ENCODE measurements at places on chromosomes 7 and 10.

DNA sequence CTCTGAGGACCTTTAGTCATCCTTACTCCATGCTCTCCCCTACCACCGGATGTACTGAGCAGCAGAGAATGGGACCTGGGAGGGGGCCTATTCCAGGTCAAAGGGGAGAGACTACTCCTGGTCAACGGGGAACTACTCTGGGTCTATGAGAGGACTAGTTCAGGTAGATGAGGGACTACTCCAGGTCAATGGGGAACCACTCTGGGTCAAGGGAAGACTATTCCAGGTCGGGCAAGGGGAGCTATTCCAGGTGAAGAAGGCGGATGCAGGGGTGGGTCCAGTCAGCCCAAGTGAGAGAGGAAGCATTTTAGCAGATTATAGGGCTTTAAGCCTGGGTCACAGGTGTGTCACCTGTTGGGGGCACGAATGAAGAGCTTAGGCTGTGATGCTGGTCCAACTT is 35.4 kb downstream of the CCM2 start:
- no peak for DNase-seq

DNA sequence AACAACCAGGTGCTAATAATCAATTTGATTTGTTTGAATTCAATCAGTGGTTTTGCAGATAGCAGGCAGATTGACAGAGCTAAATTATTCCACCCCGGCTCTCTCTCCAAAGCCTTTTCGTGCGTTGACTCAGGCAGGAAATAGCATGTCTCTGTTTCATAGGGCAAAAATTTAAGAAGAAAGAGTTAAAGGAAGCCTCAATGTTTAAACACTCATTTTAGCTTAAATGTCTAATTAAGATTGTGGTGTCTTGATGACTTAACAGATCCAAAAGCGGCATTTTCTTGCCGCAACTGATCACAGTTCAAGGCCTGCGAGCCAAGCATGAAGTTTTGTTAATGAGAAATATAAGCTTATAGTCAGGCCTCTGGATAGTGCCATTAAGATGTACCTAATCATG is 1051.1 kb upstream of the AUTS2 start:
- no peak for DNase-seq

- DNase-seq, result no peak
Measured at GRCh38 chr10:31099664-31100063, 68.0 kb upstream of the ZNF438 start.

DNA sequence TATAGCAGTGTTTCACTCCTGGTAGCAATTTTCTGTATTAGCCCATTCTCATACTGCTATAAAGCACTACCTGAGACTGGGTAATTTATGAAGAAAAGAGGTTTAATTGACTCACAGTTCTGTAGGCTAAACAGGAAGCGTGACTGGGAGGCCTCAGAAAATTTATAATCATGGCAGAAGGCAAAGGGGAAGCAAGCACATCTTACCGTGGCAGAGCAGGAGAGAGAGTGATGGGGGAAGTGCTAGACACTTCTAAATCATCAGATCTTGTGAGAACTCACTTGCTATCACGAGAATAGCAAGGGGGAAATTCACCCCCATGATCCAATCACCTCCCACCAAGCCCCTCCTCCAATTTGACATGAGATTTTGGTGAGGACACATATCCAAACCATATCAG is 131.6 kb upstream of the EFCAB10 start:
- DNase-seq, result no peak

- no peak for DNase-seq
Measured at GRCh38 chr7:91692800-91693199, 187.7 kb downstream of the MTERF1 start.

GRCh38 chr7:55018361-55019190 is at the start of gene EGFR:
Gene EGFR, plus strand, starts transcription at chr7:55019017. Its CDS starts 261 bp downstream, at chr7:55019278.
- DNase-seq, result no peak

DNA sequence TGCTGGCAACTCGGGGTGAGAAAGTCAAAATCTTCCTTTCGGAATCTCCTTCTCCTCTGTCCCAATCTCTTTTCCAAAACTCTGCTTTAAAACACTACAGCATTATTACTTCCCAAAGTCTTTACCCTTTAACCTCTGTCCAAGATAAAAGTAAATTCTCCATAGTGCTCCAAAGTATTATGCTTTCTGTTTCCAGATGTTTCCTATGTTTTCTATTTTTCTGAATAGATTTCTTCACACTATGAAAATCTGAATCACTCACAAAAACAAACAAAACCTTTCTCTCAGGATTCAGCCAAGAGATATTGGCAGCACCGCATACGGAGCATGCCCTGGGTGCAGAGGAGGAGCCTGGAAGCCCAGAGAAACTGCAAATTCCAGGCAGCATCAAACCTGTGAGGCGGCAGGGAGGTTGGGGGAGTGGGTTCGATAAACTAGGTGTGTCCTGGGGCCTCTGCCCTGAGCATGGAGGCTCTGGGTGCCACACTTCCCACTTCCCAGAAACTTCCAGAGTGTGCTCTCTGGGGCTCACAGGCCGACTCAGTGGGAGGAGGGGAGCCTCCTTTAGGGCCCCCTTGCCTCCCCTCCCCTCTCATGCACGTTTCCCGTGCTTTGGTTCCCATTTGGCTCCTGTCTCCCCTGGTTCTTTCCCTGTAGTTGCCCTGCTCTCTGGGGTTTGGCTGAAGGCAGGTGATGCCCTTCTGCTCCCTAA is 35.6 kb downstream of the VIPR2 start:
- DNase-seq, result no peak

GRCh38 chr10:79067241-79068202 is 1.2 kb upstream of the ZMIZ1 start:
- DNase-seq, result peak; percentile 61

DNA sequence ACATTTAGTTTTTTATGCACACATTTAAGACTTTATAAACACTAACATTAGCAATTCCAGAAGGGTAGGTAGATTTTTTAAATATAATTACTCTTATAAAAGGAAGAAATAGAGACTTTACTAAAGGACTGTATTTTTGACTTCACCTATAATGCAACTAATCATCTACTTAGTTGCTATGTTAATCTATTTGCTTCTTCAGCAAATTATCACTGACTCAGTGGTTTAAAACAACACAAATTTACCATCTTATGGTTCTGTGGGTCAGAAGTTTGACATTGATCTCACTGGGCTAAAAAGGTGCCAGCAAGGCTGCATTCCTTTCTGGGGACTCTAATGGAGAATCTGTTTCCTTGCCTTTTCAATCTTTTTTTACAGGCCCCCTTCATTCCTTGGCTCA is 7.6 kb downstream of the MTERF1 start:
- no peak for DNase-seq

- DNase-seq, result no peak
Measured at GRCh38 chr10:85433248-85433647, 933.3 kb downstream of the GRID1 start.

GRCh38 chr10:76229341-76229740 is 797.9 kb downstream of the LRMDA start:
- DNase-seq, result no peak

DNA sequence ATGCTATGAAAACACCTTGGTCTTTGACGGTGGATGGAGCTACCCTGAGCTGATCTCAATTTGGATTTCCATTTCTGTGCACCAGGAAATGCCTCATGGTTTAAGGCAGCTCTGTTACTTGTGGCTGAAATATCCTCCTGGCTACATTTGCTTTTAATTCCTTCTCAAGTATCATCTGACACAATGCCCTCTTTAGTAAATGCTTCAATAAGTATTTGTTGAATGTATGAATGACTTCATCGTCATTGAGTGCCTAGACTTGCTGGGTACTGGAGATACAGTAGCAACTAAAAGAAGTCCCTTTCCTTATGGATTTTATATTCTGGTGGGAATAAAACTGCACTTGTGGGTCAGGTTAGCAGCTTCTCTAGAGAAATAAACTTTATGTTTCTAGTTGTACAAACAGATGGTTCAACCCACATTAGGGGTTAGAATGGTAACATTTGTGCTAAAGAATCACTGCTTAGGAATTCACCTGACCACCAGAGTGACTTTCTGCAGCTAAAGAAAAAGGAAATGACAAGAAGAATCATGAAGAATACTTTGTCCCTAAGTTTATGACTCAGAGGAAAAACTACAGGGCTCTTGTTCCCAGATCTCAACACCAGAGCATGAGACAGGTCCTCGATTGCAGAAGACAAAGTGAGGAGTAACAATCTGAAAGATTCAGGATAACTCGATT is 21.8 kb upstream of the SMNDC1 start:
- no peak for DNase-seq

- peak; percentile 77 for DNase-seq
Measured at GRCh38 chr10:28532337-28533185, at the start of gene WAC. Gene WAC, plus strand, starts transcription at chr10:28533118. Its CDS starts 462 bp downstream, at chr10:28533580.

GRCh38 chr7:24874791-24875190 is 105.2 kb downstream of the OSBPL3 start:
- no peak for DNase-seq

GRCh38 chr7:101250324-101250723 is 5.4 kb upstream of the FIS1 start:
- no peak for DNase-seq

DNA sequence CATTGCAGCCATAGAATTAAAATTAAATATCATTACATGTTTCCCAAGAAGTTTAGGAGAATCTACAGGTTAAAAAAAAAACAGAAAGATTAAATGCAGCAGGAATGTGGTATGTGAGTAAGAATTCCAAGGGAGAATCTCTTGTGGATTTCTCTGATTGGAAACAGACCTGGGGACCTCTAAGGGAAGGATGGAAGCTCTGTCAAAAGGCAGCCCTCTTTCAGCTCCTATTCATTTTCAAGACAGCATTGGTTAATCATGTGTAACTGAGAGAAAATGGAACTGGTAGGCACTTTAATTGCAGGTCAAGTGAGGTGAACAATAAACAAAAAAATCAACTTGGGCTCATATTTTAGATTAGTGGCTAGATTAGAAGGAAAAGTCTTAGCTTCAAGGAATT is 81.4 kb upstream of the MTPN start:
- DNase-seq, result no peak

- DNase-seq, result no peak
Measured at GRCh38 chr7:56471811-56472210, 355.6 kb upstream of the NUPR2 start.

DNA sequence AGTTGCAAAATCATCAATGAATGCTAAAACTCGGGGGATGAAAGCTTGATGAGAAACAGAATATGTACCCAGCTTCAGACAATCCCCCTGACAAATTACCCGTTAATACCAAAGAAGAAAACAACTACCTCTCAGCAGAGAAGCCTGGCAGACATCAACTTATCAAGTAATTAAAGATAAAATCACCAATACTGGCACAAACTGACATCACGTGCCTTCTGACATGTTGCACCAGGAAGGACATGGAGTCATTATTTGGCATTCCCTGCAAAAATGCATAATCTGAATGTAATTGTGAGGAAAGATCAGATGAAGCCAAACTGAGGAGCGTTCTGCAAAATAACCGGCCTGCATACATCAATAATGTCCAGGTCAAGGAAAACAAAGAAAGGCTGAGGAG is 7.7 kb downstream of the SLIT1 start:
- no peak for DNase-seq

GRCh38 chr7:116495736-116496135 is 3.8 kb upstream of the CAV2 start:
- no peak for DNase-seq

DNA sequence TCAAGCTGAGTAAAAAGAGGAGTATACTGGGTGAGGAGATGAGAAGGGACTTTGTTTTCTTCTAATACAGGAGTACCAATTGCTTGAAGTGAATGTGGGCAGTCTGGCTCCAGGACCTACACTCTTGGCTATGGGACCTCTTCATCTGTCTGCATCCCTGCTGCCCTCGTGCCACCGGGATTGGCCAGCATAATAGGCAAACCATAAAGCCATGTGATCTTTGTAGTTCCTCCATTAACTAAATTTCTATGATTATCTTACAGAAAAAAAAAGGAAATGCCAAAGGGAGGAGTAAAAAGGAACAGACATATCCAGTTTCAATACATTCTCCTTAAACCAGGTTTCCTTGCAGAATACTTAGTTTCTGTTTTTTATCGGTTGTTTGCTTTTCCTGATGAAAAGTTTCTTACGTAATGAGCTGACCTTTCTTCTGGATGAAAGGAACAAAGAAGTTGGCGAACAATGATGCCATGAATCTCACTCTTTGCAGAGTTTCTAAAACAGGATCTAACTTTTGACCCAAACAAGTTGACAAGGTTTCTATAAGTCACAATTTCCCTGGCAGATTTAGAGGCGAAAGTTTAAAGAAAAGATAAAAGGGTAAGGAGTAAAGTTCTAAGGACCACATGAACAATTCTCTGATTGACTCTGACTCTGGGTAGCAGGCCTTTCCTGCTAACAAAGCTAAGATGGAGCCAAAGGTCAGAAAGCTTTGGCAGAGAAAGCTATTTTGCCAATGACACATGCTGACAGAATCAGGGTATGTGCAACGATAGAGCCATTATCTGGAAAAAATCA is 54.1 kb downstream of the LAMB1 start:
- DNase-seq, result no peak

DNA sequence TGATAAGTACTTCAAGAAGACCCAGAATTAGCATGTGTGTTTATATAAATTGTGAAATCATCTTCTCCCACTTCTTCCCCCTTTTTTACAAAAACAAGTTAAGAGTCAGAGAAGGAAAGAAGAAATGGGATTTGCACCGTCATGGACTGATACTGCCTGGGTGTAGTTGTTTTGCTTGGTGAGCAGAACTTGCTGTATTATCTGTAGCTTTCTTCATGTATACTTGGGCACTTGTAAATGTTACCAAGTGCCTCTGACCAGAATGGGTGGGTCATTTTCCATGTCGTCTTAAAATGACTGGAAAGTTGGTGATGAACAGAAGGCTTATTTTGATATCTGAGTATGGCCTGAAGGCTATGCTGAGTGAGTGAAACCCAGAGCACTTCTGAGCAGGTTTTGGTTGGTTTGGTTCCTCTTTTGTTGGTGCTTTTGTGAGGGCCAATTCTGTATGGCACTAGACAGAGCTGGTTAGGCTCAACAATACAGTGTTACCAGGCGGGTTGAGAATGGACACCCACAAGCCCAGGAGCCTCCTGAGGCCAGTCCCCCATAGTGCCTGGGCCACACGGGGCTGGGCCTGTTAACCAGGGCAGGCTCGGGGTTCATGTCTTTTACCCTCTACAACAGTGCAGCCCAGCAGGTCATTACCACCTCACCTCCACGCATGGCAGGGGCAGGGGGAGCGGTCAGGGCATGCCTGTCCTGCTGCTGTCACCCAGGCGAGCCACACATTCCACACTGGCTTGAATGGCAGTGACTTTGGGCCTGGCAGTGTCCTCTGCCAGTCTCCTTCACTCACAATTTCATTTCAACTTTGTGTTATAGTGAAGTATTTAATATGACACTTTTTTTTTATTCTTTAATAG is 115.1 kb downstream of the CCNY start:
- peak; percentile 73 for DNase-seq
